ENCODE measurements at places on chromosomes 13 and 19.

- DNase-seq = no peak
Observed at GRCh38 chr19:49107625-49108459, 6.3 kb upstream of the LIN7B start.

GRCh38 chr13:110436276-110436675 lies 125.2 kb downstream of the RAB20 start:
- no peak for DNase-seq

DNA sequence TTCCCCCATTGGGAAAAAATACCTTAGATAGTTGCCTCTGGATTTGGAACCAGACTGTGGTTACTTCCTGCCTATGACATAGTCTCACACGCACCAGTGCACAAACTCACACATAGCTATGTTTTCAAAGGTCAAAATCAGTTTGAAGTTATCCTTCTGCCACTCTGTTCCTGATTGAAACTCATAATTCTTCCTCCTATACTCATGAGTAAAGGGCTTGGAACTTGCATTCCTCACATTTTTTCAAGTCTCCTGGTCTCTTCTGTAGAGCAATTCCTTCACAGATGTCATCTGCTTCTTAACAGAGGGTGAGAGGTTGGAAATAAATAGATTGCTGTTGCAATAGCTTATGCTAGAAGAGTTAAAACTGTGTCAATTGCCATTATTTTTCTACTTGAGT lies 18.6 kb upstream of the POSTN start:
- no peak for DNase-seq

DNA sequence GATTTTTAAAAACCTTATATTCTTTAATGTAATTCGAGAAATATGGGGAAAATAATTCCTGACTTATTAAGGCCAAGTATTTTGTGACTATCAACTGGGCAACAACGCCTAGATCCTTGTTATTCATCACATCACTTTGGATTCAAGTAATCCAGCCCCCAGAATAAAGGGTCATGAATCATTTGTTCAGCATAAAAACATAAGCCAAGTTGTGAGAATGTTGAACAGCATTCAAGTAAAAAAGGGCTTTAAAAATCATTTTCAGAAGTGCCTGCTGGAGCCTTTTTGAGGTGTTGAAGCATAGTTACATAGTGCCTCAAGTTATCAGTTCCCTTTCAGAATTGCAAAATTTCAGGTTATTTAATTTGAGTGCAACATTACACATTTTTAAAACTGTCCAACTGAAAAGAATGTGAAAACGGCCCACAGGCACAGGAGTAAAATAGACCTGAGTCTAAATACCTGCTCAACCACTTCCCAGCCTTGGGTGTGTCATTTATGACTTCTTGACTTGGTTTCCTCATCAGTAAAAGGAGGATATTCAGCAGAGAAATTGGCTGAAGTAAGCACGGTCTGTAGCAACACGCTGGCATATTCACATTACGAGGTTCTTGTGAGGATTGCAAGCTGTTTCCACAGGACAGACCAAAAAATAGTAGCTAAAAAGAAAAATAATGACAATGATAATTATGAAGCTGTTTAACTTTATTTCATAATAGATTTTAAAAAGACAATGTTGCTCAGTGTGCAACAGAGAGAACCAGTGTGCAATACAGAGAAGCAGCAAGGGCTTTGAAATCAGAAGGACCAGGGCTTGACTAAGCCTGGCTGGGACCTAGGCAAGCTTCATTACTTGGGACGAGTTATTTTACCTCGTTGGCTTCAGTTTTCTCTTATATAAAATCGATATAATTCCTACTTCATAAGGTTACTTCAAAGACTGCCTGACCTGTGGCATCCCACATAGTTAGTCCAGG lies 56.6 kb downstream of the MBNL2 start:
- no peak for DNase-seq

GRCh38 chr19:3515891-3516422 lies 9.8 kb downstream of the FZR1 start:
- no peak for DNase-seq

DNA sequence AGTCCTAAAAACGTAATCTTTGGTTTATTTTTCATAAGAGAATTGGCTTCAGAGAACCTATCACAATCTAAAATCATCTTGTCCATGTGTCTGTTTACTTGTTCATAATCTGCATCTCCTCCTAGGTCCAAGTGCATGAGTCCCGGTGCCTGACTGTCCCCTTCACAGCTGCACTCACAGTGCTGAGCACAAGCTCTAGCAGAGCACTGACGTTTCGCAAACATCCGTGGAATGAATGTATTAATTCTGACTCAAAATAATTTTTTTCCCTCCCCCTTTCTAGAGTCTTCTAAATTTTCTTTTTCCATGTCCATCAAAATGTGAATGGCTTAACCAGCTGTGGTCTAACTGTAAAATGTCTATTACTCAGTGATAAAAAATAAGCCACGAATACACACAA lies 245.5 kb upstream of the TSHZ3 start:
- DNase-seq = no peak

- DNase-seq = no peak
Observed at GRCh38 chr19:16841391-16841926, 12.3 kb downstream of the SIN3B start.

- no peak for DNase-seq
Observed at GRCh38 chr13:40316301-40316700, 350.1 kb downstream of the FOXO1 start.

DNA sequence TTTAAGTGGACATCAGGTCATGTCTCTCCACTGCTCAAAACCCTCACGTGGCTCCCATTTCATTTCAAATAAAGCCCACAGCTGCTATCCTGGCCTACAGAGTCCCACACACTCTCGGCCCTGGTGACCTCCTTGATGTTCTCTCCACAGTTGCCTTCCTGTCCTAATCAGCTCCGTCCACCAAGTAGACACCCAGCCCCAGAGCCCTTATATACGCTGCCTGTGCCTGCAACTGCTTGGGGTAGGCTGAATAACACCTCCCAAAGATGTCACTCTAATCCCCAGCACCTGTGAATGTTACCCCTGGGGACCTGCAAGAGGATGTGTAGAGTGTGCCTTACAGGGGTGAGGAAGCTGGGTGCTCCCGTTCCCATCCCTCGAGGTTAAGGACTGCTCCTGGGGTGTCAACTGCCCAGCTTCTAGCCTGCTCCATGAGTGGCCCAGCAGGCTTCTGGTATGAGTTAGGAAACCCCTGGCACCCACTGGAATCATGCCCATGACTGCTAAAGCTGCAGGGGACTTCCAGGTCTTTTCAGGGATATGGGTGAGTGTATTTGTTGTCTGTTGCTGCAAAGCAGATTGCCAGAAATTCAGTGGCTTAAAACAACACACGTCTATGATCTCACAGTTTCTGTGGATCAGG lies 6.0 kb downstream of the FAM187B start:
- no peak for DNase-seq

DNA sequence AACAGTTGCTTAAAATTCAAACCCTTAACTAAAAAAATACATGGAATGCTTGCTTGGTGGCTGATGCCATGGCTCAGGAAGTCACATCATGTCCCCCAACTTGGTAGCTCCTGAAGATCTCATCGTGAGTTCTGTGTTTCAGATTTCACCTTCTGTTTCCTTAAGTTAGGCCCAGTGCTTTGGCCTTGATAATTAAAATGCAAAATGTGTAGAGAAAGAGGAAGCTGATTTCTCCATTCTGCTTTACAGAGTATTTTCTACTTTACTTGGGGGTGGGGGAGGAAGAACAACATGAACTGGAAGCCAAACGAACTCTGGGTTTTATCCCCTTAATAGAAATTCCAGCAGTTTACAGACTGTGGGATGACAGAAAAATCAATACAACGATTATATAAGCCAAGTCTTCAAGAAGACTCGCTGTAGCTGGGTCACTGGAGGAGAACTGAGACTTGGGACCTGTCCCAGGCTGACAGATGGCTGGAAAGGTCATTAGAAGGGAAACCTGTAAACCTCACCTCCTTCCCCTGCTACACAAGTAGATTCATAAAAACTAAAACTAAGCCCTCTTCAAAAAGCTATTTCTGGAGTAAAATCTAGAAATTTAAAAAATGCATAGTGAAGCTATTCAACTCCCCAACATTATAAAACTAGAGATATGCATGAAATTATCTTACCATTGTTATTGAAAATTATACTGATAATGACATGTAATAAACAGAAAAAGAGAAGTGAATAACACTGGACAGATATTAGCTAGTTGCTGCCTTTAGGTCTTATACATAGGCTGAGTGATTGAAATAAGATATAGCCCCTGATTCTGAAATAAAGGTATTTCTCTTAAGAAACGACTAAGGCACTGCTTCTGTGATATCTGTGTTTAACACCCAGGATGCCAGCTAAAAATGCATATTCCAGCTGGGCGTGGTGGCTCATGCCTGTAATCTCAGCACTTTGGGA lies 22.1 kb upstream of the GGACT start:
- no peak for DNase-seq

DNA sequence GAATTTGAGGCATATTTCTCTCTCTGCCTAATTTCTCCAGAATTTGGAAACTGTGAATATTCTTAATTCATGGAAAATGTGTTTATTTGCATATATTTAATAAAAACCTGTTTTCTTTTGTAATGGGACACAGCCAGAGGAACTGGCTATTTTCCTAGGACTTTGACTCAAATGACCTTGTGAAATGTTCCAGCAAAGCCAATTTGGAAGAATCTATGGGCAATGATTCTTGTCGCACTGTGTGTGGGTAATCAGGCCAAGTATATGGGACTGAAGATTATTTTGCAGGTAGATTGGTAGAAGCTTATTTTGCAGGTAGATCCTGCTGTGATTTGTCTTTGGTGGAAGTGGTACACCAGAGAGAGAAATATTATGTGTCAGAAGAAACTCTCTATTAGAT lies 38.8 kb downstream of the SUCLA2 start:
- no peak for DNase-seq

GRCh38 chr19:30170081-30170480 lies 202.1 kb upstream of the ZNF536 start:
- DNase-seq = no peak

- no peak for DNase-seq
Observed at GRCh38 chr13:109204657-109205056, 575.2 kb downstream of the MYO16 start.

GRCh38 chr13:45773236-45773635 lies 71.1 kb downstream of the CBY2 start:
- DNase-seq = no peak

DNA sequence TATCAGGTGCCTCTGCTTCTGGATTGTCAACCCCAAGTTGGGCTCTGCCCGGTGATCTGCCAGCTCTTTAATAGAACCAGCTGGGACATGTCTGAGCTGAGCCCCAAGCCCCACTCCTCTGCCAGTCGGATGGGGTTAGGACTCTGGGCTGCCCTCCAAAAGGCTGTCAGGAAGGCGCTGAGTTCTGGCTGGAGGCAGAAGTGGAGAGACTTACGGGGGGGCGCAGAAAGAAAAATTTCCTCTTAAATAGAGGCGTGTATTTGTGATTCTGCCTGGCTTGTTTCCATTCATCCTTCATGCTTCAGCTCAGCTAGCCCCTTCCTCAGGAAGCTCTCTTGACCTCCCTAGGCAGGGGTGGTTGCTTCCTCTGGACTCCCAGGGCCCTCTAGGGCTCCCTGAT lies 985 bp upstream of the KCNK6 start:
- DNase-seq = no peak

- no peak for DNase-seq
Observed at GRCh38 chr19:33187183-33187540, 7.0 kb upstream of the LRP3 start.

GRCh38 chr19:8148410-8149260 lies 757 bp downstream of the FBN3 start:
- DNase-seq = peak; percentile 64

GRCh38 chr19:39083983-39084731 lies at the start of gene ACP7:
Gene ACP7, plus strand, starts transcription at chr19:39084368. Its CDS starts 902 bp downstream, at chr19:39085270.
- DNase-seq = no peak

GRCh38 chr13:31653730-31654129 lies 85.6 kb upstream of the RXFP2 start:
- DNase-seq = no peak

DNA sequence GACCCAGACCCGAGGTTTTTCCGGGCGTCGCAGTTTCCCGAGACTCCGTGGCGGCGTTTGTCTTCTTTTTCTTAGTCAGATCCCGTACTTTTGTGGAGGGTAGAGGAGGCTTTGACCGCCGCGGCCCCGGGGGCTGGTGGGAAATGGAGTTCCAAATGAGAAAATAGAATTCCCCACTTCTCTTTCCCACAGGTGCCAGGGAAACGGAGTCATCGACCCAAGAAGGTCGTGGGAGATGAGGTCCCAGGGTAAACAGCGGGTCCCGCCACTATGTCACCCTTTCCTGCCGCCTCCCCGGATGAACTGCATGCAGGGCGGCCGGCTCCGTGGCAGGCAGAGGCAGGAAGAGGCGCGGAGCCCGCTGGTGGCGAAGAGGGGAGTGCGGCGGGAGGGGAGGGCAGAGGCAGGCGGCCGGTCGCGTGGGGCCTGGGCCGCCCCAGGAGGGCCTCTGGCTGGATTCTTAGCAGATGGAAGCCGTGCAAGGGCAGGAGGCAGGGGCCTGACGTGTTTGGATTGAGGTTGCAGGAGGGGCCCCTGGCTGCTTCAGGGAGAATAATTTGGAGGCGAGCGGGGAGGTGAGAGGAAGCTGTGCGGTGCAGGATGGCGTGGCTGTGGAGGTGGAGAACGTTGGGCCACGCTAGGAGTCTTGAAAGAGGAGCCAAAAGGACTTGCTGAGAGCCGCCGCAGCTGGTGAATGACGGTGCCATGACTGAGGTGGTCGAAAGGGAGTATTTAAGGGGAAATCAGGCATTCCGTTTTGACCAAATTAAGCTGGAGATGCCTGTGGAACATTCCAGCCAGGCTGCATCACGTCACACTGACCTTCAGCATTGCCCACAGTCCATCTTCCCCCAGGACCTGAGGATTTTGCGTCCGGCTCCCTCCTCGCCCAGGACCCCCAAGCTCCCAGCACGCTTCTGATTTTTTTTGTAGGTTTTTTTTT lies 11.7 kb downstream of the CYTH2 start:
- no peak for DNase-seq

DNA sequence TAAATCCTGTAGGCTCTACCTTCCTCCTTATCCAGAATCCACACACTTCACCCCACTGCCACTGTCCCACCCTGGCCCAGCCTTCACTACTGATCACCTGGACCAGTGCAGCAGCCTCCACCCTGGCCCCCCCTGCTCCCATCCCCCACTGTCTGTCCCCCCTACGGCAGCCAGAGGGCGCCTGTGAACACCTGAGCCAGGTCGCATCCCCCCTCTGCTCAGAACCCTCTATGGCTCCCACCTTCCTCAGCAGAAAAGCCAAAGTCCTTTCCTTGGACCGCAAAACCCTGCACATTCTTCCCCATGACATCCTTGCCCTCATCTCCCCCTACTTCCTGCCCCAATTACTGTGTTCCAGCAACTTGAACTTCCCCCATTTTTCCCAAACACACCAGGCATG lies 20.6 kb downstream of the ELAVL3 start:
- peak; percentile 63 for DNase-seq

GRCh38 chr19:18715416-18715815 lies 31.9 kb downstream of the CRTC1 start:
- DNase-seq = no peak

GRCh38 chr19:16807549-16808284 lies 21.5 kb upstream of the SIN3B start:
- DNase-seq = no peak

DNA sequence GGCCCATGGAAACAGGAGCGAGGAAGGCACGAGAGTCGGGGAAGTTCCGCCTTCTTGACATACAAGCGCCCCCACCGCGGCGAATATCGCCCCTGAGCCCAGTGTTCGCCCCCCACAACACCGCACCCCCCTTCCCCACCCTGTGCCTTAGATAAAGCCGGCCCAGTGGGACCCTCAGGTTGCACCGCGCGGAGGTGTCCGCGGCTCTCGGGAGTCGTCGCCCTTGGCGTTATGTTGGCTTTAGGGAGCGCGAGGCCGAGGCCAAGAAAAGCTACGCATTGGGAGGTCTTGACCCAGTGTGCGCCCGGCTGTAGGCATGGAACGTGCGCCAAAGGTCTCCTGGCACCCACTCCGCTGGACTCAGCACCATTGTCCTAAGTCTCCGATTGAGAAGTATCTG lies 603 bp upstream of the ZNF132 start:
- DNase-seq = no peak

All from K562 (cell line).